Breast epithelium (tissue), 4 donors: ENCODE measurements at places on chromosomes 6 and 20. TPM values are rescaled to one million over a fixed set of nuclear protein-coding genes. Genes with fewer than 3 reads are reported as not detected.

- DNase-seq = no peak
Observed at GRCh38 chr20:1636621-1637020, 16.8 kb upstream of the SIRPB1 start.

DNA sequence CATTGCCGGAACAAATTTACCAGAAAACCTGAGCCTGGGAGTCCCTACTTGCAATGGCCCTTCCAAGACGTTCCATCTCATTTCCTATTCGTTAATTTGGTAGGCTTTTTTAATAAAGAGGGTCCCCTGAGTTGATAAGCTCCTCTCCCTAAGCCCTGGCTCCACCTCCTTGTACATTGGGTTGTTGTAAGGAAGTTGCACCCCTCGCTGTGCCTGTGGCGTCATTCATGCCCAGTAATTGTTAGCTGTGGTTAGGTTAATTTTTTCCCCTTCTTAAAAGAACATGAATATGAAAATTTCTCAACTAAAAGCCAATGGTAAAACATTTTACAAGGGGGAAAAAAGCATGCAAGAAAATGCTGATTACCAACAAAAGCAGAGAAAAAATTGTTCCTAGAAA, 91.9 kb downstream of the SLC24A3 start:
- DNase-seq = no peak

GRCh38 chr6:96725296-96725695, 112.0 kb downstream of the GPR63 start:
- DNase-seq = no peak

DNA sequence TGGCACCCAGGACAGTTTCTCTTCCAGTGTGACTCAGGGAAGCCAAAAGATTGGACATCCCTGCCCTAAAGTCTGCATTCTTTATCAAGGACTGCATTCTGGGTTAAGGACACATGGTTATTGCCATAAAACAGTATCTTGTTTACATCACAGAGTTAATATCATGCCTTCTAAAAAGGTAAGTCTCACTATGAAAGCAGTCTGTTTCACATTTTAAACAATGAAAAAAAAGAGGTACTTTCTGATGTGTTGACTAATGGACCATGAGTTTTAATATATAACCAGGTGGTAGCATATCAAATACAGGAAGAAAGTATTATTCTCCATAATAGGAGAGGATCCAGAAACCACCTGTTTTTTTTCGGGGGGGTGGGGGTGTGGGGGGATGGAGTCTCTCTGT, 93.7 kb downstream of the TIAM2 start:
- DNase-seq = no peak

DNA sequence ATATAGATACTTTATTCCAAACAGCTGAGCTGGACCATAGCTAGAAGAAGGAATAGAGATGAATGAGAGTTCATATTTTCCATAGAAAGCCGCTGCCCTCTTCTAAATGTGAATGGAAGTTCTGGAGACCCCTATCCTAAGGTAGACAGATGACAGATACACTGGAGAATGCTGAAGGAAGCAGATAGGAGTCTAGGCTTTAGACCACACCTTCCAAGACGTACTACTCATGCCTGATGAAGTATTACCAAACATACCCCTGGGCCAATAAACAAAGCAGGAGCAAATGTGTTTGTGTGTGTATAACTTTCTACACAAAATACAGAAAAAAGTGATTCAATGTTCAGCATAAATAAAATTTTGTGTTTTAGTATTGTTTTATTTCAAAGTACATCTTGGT, 9.1 kb upstream of the SLC17A2 start:
- no peak for DNase-seq

The APCDD1L gene
- not detected for total RNA-seq

DNA sequence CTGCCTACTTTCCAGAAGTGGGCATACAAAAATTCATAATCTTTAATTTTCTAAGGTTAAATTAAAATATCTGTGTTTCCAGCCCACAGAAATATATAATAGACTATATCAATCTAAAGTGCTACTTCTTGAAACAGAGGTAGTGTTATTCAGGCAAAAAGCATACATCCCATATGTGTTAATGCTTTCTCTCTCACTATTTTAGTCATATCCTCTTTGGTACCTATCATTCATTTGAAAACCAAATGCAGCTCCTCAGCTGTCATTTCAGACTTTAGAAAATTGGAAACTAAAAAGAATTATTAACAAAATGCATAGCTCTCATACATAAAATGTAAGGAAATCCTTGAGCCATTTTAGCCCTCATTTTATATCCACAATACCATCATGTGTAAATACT, 925 bp downstream of the FHL5 start:
- DNase-seq = no peak
